ENCODE measurements at places on chromosomes 4 and X. TPM values are rescaled to one million over a fixed set of nuclear protein-coding genes. Genes with fewer than 3 reads are reported as not detected.

TEX28 gene
- total RNA-seq = not detected

CXCL10 gene
- 0.42 TPM for total RNA-seq

CD38 gene
- 7.5 TPM for total RNA-seq

CCSER1 gene
- total RNA-seq = 7.9 TPM

MED12 gene
- 21.8 TPM for total RNA-seq
